ENCODE measurements at places on chromosomes 3 and 15.

DNA sequence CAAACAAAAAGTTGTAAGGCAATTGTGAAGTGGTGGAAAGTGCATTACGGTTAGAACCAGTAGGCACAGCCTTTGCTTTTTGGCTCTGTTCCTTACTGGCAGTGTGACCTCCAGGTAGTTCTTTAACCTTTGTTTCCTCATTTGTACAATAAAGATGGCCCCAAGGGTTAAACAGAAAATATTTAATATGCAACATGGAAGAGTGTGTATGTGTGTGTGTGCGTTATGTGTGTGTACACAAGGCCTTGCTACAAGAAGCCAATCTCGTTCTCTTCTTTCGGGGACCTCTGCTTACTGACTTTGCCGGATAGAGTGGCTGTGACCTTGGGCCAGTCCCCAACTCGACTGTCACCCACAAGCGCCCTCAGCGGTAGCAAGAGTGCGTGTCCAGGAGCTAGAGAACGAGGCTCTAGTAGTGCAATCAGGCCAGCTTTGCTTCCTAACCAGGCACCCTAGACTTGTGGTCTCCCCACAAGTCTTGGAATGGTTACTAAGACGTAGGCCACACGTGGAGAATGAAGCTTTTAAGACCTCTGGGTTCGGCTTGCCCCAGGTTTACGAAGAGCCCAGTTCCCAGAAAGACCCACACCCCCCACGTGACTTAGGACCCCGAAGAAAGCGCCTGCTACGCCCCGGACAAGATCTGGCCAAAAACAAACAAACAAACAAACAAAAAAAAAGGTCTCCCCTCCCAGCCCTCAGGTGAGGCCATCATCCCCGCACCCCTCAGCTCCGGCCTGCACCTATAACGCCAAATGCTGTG is 593 bp downstream of the CIAO2A start:
- DNase-seq: peak; percentile 86

GRCh38 chr15:57272771-57273357 is 103.4 kb upstream of the CGNL1 start:
- DNase-seq: no peak

- no peak for DNase-seq
Measured at GRCh38 chr3:29668233-29668632, 387.4 kb downstream of the RBMS3 start.

GRCh38 chr3:130725746-130726145 is 20.9 kb downstream of the PIK3R4 start:
- no peak for DNase-seq

DNA sequence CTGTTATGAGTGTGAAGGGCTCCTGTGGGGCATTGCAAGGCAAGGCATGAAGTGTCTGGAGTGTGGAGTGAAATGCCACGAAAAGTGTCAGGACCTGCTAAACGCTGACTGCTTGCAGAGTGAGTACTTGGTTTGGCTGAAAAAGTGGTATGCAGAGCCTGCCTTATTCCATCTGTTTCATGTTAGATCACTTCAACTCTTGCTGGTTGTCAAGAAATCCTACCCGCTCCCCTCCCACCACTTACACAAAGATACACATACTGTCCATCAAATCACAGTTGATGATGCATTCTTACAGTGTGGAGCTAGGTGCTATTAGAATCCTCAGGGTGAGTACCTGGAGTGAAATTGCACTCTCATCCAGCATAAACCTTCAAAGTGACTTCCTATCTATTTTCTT is 272.1 kb downstream of the UNC13C start:
- DNase-seq: no peak

- no peak for DNase-seq
Measured at GRCh38 chr15:27826902-27827714, 272.0 kb downstream of the OCA2 start.

GRCh38 chr15:79724312-79724711 is 172.5 kb downstream of the MTHFS start:
- no peak for DNase-seq

DNA sequence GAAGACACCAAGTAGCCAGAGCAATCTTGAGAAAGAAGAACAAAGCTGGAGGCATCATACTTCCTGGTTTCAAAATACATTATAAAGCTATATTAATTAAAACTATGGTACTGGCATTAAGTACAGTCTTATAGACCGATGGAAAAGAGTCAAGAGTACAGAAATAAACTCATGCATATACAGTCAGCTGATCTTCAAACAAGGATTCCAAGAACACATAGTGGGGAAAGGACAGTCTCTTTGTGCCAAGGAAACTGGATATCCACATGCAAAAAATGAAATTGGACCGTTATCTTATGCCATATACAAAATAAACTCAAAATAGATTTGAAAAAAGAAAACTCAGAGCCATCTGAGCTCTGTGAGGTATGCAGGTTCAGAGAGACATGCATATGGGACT is 57.4 kb downstream of the SERP1 start:
- DNase-seq: no peak

GRCh38 chr3:61808526-61808925 is 247.2 kb downstream of the PTPRG start:
- DNase-seq: no peak

- no peak for DNase-seq
Measured at GRCh38 chr15:75420698-75421097, 30.8 kb downstream of the SIN3A start.

- DNase-seq: no peak
Measured at GRCh38 chr15:28952666-28953491, 67.1 kb downstream of the APBA2 start.

GRCh38 chr3:68876112-68876713 is 56.1 kb downstream of the TAFA4 start:
- DNase-seq: peak; percentile 60

DNA sequence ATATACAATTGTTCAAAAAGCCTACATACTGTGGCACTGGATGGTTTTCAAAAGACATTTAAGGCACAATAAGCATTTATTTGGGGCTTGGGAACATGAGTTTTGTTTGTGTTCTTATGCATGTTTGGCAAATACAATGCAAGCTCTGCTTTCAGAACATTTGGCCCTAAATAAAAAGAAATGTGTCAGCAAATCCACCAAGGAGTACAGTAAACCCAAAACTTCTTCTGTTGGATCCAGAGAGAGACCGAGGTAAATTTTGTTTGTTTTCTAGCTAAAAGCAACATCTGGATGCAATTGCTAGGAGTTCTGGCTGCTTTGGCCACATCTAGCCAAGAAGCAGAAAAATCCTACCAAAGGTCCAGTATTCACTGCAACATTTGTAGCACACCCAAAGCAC is 168.8 kb downstream of the DCLK3 start:
- no peak for DNase-seq

GRCh38 chr3:128447561-128448013 is 19.1 kb downstream of the DNAJB8 start:
- peak; percentile 32 for DNase-seq

GRCh38 chr3:49806850-49807249 is 3.8 kb downstream of the INKA1 start:
- DNase-seq: no peak

DNA sequence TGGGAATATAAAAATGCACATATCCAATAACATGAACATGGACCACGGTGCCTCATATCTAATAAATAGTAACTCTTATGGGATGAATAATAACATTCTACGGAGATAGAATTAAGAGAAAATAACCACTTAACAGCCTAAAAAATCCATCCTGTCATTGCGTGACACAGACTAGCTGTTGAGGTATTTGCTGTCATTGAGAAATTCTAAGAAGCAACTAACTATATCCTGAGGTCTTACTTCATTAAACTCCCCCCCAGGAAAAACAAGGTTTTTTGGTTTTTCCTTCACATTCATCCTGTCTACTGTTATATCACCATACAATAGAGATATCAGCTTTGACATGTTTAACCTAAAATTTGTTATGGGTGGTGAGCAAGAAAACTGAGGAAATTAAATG is 14.3 kb downstream of the CEP152 start:
- no peak for DNase-seq

DNA sequence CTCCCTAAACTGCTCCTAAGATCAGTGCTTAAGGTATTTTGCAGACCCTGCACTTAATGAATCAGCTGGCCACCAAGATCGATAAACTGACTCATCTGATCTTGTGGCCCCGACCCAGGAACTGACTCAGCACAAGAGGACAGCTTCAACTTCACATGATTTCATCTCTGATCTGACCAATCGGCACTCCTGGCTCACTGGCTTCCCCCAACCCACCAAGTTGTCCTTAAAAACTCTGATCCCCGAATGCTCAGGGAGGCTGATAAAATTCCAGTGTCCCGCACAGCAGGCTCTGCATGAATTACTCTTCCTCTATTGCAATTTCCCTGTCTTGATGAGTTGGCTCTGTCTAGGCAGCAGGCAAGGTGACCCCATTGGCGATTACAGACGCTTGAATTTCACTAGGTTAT is 13.5 kb downstream of the HTR3E start:
- DNase-seq: no peak

DNA sequence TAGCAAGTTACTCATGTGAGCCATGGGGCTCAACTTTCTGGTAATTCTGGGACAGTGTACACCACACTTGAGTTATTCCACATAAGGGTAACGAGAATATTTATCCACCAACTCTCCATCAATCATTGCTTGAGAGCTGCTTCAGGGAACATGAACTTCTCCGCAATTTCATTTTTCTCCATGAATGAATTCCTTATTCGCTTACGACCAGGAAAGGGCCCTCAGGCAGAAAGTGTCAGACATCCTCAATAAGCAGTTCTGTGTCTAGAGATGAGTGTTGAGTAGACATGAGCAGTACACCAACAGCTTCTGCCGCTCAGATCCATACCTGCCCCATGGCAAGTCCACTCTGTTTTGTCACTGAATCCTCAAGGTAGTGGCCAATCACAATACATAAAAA is 24.8 kb upstream of the IQCF2 start:
- no peak for DNase-seq

GRCh38 chr15:49024840-49025239 is 21.4 kb downstream of the SECISBP2L start:
- DNase-seq: no peak

- DNase-seq: no peak
Measured at GRCh38 chr3:169347597-169347996, 315.9 kb downstream of the MECOM start.

GRCh38 chr15:86645925-86646500 is 566.3 kb downstream of the AGBL1 start:
- no peak for DNase-seq

DNA sequence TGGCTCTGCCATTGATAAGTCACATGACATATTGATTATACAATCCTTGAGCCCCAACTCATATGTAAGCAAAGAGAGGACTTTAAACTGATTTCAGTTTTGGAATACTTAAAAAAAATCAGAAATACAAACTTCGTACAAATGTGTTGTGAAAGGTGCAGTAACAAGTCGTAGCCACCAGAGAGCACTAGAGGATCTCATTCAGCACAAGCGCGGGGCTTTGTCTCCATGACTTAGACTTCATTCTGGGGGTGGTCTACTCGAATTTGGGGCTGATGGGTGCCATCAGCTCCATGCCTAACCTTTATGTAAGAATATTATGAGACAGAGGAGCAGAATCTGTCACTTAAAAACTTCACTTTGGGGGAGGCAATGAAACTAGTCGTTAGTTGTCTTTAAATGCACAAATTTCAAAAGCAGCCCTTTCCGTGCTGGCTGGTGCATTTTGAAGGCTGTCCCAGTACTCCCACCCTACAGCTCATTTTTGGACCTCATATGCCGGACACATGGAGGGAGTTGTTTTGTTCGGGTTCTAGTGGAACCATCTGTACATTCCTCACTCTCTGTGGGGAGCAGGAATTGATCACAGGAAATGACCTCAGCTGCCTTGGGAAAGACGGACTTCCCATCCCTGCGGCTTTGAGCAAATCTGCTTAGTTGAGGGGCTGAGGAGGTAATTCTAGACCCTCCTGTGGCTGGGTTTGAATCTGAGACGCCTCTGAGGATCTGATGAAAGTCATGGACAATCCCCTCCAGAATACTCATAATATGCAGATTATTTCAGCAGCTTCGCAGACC is 27.5 kb upstream of the MASP1 start:
- peak; percentile 74 for DNase-seq

- no peak for DNase-seq
Measured at GRCh38 chr3:192915722-192916121, 1.9 kb downstream of the MB21D2 start.

- DNase-seq: no peak
Measured at GRCh38 chr3:113769551-113769950, 22.7 kb downstream of the ATP6V1A start.

DNA sequence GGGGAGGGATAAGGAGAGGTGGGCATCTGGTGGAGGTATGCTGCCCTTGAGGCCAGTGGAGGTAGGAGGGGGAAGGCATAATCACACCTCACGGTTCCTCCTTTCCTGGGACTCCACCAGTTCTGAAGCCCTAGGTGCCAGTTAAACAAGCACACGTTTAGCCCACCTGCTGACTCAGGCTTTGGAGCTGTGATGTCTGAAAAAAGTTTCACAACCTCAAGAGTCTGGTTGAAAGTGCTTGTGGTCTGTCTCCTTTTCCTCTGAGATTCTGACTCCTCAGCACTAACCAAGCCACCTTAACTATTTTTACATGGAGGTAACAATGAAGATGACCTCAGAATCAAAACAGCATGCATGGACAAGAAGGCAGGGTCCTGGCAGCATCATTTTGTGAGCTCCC is 23.0 kb downstream of the HPS3 start:
- no peak for DNase-seq

- DNase-seq: no peak
Measured at GRCh38 chr3:140917772-140918171, 23.9 kb upstream of the SLC25A36 start.

DNA sequence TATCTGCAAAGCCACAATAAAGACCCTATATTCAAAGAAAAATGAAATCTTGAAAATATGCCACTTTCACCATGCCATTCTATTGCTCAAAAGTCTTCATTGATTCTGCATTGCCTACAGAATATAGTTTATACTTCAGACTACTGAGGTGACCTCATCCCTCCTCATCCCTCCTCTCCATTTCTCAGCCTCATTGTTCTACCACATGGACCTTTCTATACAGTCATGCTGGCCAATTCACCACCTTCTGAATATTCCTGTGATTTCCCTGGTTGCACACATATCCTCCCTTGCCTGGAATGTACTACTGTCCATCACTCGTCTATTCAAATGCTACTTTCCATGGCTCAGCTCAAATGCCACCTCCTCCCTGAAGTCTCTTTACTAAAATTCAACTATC is 3.5 kb upstream of the COL8A1 start:
- DNase-seq: no peak

DNA sequence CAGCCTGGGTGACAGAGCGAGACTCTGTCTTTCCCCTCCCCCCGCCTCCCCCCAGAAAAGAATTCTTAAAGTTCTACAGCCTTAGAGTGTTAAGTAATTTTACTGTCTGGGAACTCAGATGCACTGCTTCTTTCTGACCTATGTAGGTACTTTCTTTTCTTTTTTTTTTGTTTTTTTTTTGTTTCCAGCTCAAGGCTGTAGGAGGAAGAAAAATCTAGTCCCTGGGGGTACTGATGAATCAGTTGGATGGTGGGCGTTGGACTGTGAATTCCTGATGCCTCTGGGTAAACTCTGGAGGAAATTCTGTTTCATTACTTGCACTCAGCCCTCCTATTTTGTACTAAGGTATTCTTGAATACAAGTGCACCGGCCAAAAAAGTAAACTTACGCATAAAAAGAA is 10.8 kb downstream of the GHRL start:
- no peak for DNase-seq

DNA sequence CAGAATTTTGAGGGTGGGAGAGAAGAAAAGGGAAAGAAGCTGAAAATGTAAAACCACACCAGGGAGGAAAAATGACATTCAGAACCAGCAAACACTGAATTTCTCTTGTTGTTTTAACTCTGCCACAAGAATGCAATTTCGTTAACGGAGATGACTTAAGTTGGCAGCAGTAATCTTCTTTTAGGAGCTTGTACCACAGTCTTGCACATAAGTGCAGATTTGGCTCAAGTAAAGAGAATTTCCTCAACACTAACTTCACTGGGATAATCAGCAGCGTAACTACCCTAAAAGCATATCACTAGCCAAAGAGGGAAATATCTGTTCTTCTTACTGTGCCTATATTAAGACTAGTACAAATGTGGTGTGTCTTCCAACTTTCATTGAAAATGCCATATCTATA is 15.5 kb downstream of the GREM1 start:
- no peak for DNase-seq
